NCI-H226 (cell line): ENCODE measurements at places on chromosomes 16 and 17.

GRCh38 chr17:53462393-53462811 lies 360.3 kb upstream of the KIF2B start:
- DNase-seq, result no peak

DNA sequence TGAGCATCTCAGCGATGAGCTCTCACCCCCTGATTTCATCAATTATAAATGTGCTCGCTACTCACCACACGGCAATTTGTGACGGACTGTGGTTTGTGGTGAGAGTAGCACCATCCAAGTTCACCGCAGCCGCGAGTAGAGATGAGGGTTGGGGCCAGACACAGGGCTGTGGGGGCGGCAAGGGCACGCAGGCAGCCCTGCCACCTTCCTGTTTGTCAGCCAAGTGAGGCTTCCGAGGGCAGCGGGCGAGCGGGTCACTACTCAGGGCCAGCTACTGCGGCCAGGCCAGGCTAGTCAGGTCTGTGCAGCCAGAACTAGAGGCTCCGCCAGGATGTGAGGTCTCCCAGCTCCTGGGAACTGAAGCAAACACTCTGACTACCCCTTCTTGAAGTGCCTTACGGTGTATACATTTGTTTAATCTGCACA lies 39.6 kb upstream of the MEOX1 start:
- DNase-seq, result no peak

DNA sequence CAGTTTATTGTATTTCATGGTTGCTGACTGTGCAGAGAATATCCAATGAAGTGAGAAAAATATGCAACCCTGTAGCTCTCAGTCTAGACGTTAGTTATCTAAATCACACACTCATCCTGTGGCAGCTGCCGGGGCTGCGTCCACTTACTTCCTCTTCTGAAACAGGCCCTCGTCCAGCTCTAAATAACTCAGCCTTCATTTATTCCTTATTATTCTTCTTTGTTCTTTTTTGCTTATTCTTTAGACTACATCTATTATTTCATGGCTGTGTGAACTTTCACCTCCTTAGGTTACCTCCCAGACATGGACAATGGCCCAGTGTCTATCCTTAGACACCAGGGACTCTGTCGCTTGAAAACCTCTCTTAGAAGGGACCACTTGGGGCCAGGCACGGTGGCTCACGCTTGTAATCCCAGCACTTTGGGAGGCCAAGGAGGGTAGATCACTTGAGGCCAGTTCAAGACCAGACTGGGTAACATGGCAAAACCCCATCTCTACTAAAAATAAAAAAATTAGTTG lies 3.4 kb upstream of the THUMPD1 start:
- no peak for DNase-seq

DNA sequence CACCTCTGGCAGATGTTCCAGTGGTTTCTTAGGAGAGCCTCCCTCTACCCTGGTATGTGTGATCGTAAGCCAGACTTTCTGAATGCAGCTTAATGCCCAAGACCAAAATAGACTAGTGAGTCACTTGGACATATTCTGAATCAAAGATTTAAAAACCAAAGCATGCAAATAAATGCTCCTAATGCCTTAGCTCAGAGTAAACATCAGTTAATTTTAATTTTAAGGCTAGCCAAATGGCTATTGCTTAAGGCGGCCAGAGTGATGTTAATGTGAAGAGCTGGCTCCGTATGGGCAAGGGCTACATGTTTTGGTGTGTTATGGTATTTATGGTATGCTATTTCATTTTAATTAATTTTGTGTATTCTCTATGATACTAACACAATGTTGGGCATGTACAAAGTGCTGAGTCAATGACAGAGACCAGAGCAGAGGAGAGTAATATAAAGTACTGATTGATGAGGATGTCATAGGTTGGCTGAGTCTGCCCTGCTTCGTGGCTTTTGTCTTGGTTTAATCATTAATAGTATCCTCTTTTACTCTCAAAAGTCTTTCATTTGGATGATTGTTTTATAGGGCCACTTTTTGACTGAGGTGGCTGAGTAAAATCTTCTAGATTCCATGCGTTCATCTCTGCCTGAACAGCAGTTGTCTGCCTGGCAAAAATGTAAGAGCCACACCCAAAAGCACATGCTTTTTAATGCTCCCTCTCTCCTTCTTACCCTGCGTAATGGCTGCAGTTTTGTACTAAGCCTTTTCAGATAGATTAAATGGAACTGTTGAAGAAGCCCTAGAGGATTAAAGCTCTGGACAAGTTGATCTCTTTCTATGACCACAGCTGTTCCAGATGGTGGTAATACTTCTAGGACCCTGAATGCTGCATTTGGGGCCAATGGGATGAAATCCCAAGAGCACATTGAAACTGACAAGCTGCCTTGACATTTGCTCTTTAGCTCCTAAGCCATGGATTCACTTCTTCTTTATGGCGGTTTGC lies 59.6 kb downstream of the MAP2K6 start:
- no peak for DNase-seq

- DNase-seq, result no peak
Measured at GRCh38 chr17:72008236-72008876, 112.5 kb upstream of the SOX9 start.

DNA sequence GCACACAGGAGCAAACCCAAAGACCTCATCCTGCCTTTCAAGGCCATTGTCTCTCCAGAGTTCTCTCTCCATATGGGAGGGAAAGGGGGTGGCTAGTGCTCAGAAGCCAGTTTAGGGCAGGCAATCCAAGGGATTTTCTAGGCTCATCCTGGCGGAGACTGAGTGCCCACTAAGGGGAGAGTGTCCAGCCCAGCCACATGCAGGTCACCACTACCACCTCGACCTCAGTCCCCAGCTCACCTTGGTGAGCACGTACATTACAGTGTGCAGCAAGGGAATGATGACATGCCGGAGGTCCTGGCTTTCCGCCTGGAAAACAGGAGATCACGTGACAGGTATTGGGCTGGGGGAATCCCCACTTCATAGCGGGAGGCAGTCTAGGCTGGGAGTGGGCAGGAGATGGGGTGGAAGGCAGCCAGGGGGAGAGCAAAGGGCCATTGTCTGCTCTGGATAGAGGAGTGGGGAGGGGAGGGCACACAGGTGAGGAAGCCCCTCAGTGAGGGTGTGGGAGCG lies 29.9 kb downstream of the PIK3R6 start:
- peak; percentile 46 for DNase-seq

DNA sequence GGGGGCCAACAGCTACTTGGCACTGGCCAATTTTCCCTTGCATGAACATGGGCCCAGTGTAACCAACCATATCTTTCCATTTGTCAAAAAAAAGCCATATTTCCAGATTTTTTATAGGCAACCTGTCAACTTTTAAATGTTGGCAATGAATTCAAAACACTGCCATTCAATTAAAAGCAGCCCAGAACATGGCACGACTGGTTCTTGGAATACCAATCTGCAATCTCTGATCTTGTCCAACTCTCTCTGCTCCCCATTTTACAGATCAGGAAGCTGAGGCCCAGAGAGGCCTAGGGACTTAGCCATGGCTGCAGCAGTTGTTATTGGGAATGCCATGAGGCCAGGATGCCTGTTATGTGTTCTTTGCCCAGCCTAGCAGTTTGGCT lies 8.9 kb upstream of the MEOX1 start:
- no peak for DNase-seq

GRCh38 chr16:17347624-17348023 lies 123.1 kb downstream of the XYLT1 start:
- DNase-seq, result no peak

GRCh38 chr17:30503558-30503957 lies 26.4 kb downstream of the GOSR1 start:
- DNase-seq, result no peak

DNA sequence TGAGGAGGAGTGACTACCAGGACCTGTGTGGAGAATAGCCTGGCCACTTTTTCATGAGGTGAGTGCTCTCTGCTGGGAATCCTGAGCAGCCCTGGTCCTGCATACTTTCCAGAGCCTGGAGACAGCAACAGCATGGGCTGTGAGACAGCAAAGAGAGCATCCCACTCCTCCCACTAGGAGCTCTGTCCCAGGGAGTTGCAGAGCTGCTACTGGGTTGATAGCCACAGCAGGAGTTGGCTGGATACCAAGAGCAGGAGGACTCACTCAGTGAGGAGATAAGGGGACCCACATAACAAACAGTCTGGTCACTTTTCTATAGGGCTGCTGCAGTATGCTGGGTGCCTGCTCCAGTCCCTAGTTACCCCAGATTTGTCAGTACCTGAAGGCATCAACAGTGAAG lies 439.3 kb upstream of the CDH8 start:
- no peak for DNase-seq

DNA sequence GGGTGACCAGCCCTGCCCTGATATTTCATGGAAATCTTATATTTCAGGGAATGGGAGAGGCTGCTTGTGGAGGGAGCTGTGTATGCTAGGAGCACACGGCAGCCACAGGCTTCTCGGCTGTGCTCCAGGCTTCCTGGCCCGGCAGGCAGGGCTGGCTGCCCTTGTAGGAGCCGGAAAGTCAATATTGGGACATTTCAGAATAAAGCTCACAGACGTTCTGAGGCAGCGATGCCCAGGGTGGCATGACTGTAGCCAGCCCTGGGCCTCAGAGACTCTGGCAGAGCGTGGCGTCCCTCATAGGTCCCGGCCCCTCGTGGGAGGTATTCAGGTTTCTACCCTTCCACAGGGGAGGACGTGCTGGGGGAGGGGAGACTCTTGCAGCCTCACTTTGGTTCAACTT lies 65.7 kb downstream of the BANP start:
- DNase-seq, result no peak

DNA sequence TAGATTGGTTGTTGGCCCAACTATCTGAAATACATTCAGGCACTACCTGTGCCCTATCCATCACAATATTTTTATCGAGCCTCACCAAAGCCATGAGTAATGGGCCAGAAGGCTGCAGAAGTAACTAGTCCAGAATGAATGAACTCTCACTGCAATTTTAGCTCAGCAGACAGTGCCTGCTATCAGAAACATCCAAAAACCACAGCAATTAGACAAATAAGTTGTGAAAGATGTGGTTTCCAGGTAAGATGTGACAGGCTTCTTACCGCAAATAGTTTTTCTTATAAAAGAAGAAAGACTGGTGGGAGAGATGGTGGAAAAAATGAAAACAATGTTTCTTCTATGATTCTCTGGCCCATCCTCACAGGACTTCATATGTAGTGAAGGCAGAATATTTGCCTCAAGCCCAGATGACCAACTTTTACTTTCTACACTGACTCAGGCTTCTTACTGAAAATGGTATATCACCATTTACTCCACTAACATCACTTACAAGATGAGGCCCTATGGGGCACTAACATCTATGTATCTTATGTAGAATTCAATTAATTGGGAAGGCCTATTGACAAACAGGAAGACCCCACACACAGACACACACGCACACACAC lies 9.8 kb upstream of the RFFL start:
- no peak for DNase-seq

- no peak for DNase-seq
Measured at GRCh38 chr17:70369391-70369790, 200.1 kb downstream of the KCNJ2 start.

GRCh38 chr16:67091906-67092566 lies 17.7 kb upstream of the PHAF1 start:
- DNase-seq, result no peak

GRCh38 chr16:89826531-89827382 lies 1.5 kb upstream of the SPIRE2 start:
- DNase-seq, result no peak

DNA sequence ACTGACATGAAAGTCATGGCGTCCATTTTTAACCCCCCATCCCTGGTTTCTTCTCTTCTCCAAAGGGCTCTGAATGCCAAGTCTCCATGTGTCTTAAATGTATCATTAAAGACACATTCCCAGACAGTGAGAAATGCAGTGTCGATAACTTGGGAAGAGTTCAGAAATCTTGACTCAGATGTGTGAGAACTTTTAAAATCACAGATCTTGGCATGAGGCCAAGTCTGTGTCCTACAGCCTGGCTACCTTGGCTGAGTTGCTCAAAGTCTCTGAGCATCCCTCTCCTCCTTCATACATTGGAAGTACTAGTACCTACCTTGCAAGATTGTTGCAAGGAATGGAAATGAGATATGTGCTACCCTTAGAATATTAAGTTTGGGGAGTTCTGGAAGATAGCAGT lies 1046.5 kb upstream of the RBFOX1 start:
- DNase-seq, result peak; percentile 34

GRCh38 chr16:74726716-74727115 lies 26.1 kb upstream of the MLKL start:
- no peak for DNase-seq

DNA sequence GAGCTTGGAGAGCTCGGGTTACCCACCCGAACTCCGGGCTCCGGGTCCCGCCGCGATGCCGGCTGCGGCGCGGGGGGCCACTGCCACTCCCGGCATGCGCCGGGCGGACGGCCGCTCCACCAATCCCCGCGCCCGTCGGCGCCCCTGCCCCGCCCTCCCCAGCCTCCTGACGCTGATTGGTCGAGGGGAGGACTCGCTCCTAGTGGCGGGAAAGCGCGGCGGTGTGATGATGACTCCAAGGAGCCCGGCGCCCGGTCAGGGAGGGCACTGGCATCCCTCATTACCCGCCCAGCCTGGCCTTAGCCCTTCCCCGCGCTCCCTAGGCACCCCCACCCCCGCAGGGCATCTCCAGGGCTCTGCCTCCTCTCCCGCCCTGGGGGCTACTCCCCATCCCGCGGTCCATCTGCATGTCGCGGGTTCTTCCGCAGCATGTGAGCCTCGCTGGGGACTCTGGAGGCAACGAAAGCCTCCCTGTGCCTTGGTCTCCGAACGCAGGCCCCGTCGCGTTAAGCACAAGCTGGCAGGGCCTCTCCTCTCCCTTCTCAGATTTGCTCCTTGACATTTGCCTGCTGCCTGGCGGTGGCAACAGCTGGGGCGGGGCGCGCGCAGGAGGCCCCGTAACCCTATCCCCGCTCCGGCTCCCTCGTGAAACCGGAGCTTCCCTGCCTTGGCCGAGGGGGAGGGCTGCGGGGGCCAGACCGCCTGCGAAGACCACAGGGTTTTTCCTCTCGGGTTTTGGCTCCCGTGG lies 1.7 kb downstream of the ATP2A1 start:
- DNase-seq, result peak; percentile 85

DNA sequence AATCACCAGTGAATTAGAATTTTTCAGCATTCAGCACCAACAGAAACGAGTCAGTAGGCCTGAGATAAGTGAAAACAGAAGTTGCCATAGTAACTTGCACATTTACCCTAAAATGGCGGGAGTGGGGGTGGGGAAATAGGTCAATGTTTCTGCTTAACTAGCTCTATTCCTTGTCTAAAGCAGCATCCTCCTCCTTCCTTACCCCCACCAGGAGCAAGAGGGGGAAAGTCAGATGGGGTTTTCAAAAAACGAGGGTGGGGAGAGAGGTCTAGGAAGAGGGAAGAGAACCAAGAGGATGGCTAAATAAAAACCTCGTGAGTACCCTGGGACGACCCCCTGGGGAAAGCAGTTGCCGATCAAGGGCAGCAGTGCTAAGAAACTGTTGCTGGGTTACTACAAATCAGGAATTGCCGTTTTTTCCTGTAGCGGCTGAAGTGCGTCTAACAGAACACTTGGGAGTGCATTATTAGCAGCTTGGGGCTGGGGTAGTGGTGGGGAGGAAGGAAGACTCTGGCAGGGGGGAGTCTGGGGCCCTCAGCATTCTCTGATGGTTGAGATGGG lies 34.4 kb upstream of the MNT start:
- DNase-seq, result no peak

GRCh38 chr17:76405607-76405966 lies 21.2 kb downstream of the SPHK1 start:
- DNase-seq, result no peak

- DNase-seq, result no peak
Measured at GRCh38 chr16:57167953-57168352, 17.9 kb downstream of the PSME3IP1 start.
